ENCODE measurements at places on chromosomes 7 and 10.

- DNase-seq = no peak
Measured at GRCh38 chr7:33155811-33156210, 26.4 kb downstream of the BBS9 start.

GRCh38 chr7:5437987-5438386 lies 14.4 kb upstream of the TNRC18 start:
- no peak for DNase-seq

DNA sequence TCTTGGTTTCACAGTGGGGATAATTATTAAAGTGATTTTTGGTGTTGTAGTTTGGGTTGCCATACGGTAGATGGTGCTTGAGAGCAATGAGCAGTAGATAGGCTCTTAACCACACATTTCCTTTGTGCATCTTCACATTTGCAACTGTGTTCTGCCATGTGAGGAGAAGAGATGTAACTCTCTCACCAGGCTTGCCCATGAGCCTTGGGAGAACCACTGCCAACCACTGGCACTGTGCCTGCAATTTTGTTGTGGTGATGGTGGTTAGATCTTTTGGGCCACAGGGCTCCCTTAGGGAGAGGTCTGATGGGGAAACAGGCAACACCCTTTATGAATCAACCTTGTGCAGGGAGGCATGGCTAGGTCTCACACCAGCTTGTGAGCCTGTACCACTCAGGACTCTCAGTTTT lies 204.3 kb downstream of the CCDC7 start:
- DNase-seq = no peak

- peak; percentile 22 for DNase-seq
Measured at GRCh38 chr10:6542999-6543430, 37.1 kb downstream of the PRKCQ start.

DNA sequence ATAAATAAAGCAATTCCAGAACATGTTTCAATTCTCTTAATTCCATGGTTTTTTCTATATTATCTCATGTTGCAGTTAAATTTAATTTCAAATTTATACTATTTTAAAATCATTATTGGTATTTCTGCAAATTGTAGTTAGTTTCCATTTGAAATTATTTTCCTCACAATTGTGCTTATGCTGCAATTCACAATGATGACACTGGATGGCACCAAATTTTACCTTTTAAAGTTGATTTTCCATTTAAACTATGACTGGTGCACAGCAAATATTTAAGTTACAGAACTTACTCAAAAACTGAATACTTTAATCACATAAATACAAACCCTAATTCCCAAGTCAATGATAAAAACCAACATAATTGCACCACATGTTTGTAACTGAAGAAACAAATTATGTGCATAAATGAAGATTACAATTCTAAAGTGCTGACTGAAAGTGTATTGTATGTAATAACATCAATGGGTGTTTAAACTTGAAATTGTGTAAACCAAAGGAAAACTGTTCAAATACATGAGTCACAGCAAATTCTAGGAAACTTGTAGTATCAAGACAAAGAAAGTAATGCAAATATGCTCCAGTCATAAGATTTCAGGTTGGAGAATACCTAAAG lies 75.3 kb upstream of the AASS start:
- DNase-seq = no peak

- no peak for DNase-seq
Measured at GRCh38 chr7:10128748-10129147, 844.9 kb upstream of the PHF14 start.

GRCh38 chr7:146539836-146540235 lies 423.2 kb downstream of the CNTNAP2 start:
- DNase-seq = no peak

- DNase-seq = no peak
Measured at GRCh38 chr7:102469351-102469971, 4.7 kb downstream of the LRWD1 start.

DNA sequence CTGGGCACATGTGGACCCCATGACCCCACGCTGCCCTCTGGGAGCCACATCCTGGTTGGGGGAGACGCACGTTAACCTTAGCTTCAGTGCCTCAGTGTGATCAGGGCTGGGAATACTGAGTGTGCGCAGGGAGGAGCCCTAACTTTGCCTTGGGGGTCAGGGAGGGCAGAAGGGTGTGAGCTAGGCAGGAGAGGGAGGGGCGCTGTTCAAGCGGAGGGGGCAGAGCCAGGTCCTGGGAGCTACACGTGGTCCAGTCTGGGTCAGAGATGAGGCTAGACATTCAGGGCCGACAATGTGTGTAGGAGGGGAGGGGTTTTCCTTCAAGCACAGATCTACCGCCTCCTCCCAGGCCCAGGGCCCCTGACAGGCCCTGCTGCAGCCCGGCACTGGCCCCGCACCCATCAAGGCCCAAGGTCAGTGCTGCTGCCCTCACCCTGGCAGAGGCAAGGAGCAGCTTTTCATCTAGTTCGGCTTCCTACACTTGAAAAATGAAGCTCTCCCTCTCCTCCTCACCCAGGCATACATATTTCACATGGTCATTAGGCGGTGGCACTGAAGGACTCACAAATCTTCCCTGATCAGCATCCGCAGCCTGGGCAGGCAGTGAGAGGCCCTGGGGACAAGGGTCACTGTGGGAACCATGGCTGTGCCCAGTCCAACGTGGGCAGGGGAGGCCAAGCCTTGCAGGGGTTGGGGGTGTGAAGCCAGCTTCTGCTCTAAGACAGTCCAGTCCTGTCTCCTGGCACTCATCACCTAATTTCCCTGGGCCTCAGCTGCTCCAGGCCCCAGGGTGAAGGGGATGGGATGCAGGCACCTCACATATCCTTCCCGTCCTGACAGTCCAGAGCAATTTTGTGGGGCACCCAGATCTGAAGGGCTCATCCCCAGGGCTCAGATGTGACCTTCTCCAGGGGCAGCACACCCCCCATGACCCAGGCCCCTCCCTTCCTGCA lies 47.3 kb downstream of the C10orf105 start:
- no peak for DNase-seq

GRCh38 chr10:56583316-56583715 lies 222.3 kb upstream of the ZWINT start:
- no peak for DNase-seq

- DNase-seq = no peak
Measured at GRCh38 chr10:85810674-85811073, 555.9 kb downstream of the GRID1 start.

GRCh38 chr7:128060018-128060417 lies 28.8 kb upstream of the LRRC4 start:
- DNase-seq = no peak

GRCh38 chr7:10592604-10593003 lies 381.1 kb upstream of the PHF14 start:
- DNase-seq = no peak

DNA sequence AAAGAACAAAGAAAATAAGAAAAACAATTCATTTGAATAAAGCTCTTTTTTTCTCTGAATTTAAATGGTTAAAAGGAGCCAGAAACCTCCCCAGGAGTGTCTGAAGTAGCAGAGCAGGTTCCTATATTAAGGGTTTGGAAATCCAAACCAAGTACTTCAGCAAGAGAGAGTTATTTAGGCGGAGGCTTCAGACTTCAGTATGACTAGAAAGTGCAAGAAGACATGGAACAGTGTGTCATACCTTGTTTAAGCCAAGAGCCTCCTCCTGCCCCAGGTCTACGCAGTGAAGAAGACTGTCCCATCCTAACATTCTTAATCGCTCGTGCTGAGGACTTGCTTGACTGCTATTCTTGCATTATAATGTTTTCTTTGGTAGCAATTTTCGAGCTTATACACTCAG lies 51.3 kb downstream of the ODAD2 start:
- no peak for DNase-seq

- DNase-seq = peak; percentile 53
Measured at GRCh38 chr7:1175967-1176851, 16.2 kb upstream of the ZFAND2A start.

DNA sequence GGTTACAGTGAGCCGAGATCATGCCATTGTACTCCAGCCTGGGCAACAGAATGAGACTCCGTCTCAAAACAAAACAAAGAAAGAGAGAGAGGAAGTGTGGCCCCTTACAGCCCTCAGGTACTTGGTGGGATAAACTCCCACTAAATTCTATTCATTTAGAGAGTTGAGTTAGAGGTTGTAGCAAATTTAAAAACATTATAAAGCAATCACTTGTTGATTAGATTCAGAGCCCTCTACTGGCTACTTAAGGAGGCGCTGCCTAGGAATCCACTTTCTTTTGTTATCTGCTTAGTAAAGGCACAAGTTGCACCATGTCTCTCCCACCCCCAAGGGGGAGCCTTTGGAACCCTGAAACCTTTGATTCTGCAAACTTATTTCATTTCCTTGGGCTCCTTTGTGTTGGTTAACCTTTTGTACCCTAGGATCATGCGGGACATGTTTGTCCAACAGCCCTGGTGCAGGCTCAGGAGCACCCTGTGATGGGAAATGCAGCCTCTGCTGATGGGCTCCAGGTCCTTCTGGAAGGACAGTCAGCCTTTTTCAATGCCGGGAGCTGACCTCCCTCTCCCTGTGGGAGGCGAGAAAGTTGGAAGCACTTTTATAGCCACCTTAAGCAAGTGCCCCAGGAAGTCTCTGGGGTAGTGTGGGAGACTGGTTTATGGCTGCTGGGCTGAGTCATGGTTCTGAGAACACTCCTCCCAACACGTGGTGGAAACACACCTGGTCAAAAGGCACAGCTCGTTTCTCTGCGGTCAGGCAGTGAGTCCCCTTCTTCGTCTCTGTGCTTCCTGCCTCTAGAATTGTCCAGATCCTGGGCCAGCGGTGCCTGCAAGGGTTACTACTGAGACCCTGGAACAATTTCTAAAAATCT lies 2.3 kb downstream of the HKDC1 start:
- peak; percentile 25 for DNase-seq

DNA sequence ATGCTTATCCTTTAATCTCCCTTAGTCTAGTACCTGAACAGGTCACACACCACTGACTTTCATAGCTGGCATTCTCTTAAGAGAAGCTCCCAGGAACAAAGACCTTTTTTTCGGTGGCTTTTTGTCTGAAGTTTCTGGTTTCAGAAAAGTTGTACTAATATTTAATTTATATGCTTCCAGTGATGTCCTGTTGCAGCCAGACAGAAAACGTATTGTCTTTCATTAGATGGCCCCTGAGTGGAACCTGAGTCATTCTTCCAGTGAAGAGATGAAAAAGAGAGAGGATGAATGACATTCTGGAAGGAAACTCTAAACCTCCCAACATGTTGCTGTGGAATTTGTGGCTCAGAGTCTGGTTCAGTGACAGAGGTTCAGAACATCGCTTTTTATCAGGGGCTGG lies 274.8 kb upstream of the TAC1 start:
- no peak for DNase-seq

DNA sequence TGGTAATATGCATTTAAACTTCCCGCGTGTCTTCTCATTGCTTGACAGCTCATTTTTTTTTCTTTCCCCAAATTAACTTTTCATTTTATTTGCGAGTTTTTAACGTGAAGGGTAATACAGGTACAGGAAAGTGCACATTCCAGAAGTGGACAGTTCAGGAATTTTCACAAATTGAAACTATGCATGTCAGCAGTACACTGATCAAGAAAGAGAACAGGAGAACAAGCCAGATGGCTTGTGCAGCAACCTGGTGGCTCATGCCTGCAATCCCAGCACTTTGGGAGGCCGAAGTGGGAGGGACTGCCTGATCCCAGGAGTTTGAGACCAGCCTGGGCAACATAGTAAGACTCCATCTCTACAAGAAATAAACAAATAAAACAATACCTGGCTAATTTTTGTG lies 28.5 kb downstream of the ARL5B start:
- DNase-seq = no peak

GRCh38 chr7:19368491-19368925 lies 223.3 kb upstream of the FERD3L start:
- no peak for DNase-seq

DNA sequence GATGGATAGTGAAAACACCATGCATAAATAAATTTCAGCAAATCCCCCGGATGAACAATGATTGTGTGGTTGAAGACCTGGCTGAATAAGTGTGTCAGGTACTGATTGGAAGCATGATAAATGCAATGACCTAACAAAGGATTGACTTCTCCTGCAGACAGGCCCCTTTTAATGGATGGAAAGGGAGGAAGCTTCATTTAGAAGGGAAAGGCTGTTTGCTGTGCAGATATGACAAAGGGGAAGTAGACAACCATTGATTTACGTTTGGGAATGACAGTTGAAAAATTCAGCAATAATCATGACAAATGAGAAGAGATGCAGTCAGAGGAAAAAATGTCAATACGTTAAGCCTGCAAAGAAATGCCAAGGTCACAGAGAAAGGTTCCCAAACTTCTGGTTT lies 503.8 kb downstream of the LRMDA start:
- no peak for DNase-seq

DNA sequence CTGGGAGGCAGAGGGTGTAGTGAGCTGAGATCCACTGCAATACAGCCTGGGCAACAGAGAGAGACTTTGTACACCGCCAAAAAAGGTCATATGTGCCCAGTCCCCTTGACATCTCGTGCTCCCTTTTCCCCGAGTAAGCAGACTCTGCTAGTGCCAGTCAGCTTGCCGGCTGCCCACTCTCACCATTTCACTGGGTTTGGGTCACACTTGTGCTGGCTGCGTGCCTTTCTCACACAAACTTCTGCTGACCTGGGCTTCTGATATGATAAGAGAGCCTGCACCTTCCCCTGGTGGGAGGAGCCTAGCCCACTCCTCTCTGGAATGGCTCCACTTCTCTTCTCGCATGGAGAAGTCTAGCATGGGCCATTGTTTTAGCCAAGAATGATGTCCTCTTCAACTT lies 53.4 kb downstream of the MPP7 start:
- no peak for DNase-seq

GRCh38 chr7:87116315-87116714 lies 35.9 kb upstream of the DMTF1 start:
- DNase-seq = no peak

DNA sequence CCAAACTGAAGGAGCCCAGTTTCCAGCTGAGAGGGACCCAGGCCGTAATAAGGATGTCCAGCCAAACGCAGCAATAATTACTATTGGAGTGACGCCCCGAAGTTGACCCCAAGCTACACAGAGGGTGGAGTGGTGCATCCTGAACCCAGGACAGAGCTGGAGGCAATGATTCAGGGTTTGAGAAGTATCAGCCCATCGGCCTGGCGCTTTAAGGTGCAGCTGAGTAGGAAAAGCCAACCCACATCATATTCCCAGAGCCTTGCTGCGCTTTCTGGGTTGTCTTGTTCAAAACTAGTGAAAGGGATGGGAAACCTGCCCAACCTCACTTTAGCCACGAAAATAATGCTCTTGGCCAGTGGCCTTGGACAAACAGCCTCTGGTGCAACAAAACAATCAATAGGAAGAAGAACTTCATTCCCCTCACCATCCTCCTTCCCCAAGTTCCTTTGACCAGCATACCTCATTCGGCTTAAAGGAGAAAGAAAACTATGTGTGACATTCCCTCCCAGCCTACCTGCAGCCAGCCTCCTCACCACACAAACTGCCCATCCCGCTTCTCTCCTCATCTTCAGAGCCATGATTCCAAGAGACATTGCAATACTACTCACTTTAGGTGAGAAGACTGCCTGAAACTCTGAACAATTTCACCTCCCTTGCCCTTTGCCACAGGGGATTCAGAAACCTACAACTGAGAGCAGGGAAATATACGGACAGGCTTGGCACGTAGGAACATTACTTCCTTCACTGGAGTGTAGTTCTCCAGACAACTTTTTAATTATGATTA lies 217.2 kb upstream of the MKLN1 start:
- no peak for DNase-seq

Measured in stimulated activated CD4-positive, alpha-beta T cell treated with anti-CD3 and anti-CD28 coated beads, Interleukin-15, amount 100 ng/mL, for 1 hour (primary cell).